ENCODE measurements at places on chromosomes 6 and 20.

GRCh38 chr20:48685300-48685699 lies 142.5 kb downstream of the PREX1 start:
- no peak for DNase-seq

GRCh38 chr6:40855168-40855880 lies 183.7 kb downstream of the UNC5CL start:
- DNase-seq = no peak

DNA sequence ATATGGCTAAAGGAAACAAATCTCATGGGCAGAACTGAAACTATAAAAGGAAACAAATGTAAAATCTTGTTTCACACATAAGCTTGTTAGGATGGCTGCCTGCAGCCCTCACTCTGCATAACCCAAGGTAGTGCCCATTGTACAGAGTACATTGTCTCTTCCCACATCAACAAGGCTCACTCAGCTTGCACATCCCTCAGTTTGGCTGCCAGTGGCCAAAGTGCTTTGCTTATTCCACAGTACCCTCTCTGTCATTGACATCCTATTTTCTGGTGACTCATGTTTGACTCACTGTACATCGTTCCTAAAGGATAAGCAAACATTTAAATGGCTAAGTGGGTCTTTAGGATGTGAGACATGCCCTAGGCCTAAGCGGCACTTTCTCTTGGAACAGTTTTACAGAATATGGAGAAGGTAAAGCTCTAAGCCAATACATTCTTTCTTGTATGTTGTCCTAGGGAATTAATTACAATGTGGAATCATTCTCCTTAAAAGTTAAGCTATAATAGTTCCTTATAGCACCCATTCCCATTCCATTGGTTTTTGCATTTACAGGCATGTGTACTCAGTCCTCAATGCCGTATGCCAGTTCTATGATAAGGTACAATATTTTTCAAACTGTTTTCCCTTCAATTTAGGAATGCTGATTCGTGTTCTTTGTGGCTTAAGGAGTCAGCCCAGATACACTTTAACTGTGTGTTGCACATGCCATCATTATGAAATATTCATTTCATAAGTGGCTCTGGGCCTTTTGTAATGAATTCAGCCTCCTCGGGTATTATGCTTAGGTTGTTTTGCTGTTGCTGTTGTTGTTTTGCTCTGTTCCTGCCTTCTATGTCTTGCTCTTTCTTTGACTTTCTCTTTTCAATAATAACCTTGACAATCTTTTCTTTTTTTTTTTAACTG lies 5.5 kb downstream of the ANKEF1 start:
- no peak for DNase-seq

GRCh38 chr20:16580147-16580546 lies 6.9 kb upstream of the KIF16B start:
- DNase-seq = no peak

GRCh38 chr6:34147906-34148630 lies 2.2 kb upstream of the GRM4 start:
- no peak for DNase-seq

- no peak for DNase-seq
Observed at GRCh38 chr6:112183271-112183671, 71.1 kb downstream of the LAMA4 start.

DNA sequence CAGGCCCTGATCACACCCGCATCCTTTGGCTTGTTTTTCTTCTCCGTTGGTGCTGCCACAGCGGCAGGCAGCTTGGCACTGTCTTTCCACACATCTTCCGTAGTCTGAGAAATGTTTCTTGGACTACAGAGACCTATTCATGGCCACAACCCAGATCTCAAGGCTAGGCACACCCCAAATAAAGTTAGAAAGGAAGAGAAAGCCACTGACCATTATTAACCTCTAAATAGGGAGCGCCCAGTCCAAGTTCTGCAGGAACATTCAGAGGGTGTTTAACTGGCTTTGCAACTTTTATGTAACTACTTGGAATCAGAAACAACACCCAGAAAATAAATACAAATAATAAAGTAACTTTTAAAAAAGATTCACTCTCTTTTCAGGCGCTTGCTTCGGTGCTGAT lies 124.8 kb upstream of the NEDD9 start:
- DNase-seq = no peak

GRCh38 chr20:13042458-13042794 lies 33.7 kb downstream of the SPTLC3 start:
- no peak for DNase-seq

GRCh38 chr20:2032168-2032567 lies 38.3 kb upstream of the PDYN start:
- peak; percentile 60 for DNase-seq

Measured in head of caudate nucleus (tissue), 42 donors.